ENCODE measurements at places on chromosomes 5 and 9. TPM values are rescaled to one million over a fixed set of nuclear protein-coding genes. Genes with fewer than 3 reads are reported as not detected.

NR2F1-AS1 gene
- 0.93 TPM for total RNA-seq

TRIP13 gene
- 17.7 TPM for total RNA-seq

PCDHA1 gene
- total RNA-seq: not detected

DNA sequence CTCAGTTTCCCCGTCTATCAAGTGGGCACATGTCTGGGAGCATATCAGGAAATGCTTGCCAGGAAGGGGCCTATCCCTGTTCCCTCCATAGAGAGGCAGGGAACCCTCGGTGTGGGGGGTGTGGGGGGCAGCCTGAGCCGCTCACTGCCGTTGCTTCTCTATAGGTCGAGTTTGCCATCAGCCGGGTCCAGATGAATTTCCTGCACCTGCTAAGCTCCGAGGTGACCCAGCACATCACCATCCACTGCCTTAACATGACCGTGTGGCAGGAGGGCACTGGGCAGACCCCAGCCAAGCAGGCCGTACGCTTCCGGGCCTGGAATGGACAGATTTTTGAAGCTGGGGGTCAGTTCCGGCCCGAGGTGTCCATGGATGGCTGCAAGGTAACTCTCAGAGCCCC is 13.8 kb upstream of the ORM1 start:
- no peaks in the 10 kb centered on the region for H3K36me3 ChIP-seq
- no peak for DNase-seq
- no peaks in the 10 kb centered on the region for H3K27me3 ChIP-seq
- no peak overlapping the region for H3K27ac ChIP-seq

- H3K4me1 ChIP-seq: peaks cover 17% of the 10 kb centered on the region
- DNase-seq: no peak
- no peak overlapping the region for H3K27ac ChIP-seq
- no peak overlapping the region for H3K4me3 ChIP-seq
- no peaks in the 10 kb centered on the region for H3K36me3 ChIP-seq
- H3K27me3 ChIP-seq: peaks cover 11% of the 10 kb centered on the region
These were observed 22.3 kb downstream of the ZNF474 start for GRCh38 chr5:122151640-122152039.

GRCh38 chr9:17402309-17402708 is 176.6 kb upstream of the SH3GL2 start:
- H3K27me3 ChIP-seq: no peaks in the 10 kb centered on the region
- no peak overlapping the region for H3K4me3 ChIP-seq
- no peak for DNase-seq
- H3K4me1 ChIP-seq: no peaks in the 10 kb centered on the region

Measured in activated T-cell treated with anti-CD3 and anti-CD28 coated beads, Interleukin-2, amount 50 U/mL, for 72 hours (primary cell).